ENCODE measurements at places on chromosomes 5 and 9.

- no peak for DNase-seq
Measured at GRCh38 chr5:172450861-172451695, 3.2 kb downstream of the SH3PXD2B start.

DNA sequence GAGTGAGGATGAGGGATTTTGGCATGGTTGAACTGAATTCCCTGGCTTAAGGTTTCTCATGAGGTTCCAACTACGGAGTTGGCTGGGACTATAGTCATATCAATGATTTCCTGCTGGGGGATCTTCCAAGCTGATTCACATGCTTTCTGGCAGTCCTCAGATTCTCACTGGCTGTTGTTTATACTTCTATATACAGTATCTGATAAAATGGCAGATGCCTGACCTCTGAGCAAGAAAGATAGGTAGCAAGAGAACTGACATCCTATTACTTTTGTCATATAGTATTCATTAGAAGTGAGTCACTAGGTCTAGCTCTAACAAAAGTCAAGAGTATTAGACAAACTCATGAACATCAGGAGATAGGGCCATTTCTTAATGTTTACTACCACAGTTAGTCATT, 440.9 kb upstream of the EDIL3 start:
- DNase-seq = no peak

DNA sequence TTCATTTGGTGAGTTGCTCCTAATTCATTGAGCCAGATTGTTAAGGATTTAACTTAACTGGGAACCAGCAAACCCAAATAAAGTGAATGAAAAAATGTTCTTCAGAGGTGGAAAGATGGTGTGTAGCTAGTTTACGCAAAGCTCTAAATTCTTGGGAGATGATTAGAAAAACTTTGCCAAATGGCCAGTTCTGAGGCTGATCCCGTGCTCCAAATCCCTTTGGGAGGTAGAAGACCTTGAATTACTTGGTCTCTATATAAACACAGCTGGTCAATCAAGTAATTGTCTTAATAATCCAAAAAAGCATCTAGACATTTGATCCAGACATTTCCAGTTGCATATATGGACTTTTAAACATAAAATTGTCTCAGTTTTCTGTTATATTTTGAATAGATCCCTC, 11.4 kb downstream of the ACTL7B start:
- no peak for DNase-seq

GRCh38 chr5:111699324-111699723, 57.7 kb downstream of the NREP start:
- DNase-seq = no peak

DNA sequence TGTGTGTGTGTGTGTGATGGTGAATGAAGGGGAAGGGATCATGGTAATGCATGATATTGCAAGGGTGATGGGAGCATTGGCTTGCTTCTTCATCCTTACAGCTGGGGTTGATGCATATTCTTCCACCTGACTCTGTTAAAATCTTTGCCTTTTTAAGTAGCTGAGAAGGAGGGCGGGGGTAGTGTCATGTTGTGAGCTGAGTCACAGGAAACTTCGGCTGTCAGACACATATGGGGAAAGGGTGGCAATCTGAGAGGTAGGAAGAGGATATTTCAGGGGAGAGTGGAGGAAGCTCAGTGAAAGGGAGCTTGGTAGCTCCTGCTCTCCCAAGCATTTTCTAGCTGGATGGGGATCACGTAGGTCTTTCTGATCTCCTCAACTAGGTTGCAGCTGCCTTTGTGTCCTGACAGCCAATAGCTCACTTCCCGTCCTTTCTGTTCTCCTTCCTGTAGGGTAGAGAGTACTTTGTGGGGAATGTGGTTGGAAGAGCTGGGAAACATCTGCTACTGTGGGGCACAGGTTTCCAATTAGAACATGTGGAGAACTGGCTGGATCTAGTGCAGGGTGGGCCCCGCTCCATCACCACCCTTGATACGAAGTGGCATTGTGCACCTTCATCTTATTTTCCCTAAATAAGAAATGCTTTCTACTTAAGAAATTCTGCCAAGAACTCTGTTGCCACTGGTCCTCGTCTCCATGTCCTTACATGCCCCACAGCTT, 18.1 kb upstream of the CLK4 start:
- no peak for DNase-seq

- DNase-seq = no peak
Measured at GRCh38 chr5:180341595-180341994, 11.5 kb downstream of the GFPT2 start.

DNA sequence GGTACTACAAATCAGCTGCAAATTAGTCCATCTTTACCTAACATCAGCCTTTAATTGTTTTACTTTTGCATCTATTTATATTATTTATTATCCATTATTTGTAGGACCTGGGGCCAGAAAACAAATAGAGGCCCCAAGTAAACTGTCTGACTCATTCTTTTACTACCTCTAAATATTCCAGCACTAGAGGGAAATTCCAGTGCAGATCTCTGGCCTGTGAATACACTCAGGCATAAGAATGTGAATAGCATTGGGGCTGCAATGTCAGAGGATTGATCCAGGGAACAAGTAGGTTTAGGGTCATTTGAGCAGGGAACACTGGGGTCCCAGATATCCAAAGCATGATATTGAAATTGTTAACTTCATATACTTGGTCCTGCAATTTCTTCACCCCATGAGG, 176.6 kb upstream of the TYRP1 start:
- DNase-seq = no peak

DNA sequence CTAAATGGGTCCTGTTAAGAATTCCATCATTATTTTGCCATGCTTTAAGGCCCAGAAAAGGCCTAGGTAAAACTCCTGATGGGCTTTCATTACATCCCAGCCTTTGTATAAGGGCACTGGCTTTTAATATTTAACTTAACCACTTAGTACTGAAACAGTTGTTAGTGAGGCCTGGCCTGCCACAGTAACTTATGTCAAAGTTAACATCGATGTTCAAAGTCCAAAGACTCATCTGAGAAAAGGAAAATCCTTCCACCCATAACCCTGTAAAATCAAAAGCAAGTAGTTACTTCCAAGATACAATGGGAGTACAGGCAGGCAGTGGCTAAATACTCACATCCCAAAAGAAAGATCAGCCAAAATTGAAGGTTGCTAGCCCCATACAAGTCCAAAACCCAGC, 15.0 kb upstream of the UGT3A1 start:
- DNase-seq = no peak

DNA sequence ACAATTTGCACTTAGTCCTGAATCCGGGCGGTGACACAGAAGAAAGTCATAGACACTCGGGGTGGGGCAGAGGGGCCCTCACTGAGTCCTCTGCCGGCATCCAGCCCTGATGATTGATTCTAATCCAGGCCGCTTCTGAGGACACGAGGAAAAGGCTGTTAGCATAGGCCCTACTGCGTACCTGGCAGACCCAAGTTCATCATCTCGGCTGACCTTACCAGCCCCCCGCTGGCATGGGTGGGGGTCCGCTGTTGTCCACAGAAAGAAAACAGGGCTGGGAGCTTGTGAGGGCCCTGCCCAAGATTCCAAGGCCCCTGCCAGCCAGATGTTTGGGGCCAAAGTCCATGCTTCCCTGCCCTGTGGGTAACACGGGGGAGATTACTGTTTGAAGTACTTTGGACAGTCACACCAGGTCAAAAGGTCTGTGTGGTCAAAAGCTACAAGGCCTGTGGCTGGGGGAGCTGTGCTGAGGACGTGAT, 24.5 kb downstream of the ERGIC1 start:
- DNase-seq = no peak

- DNase-seq = peak; percentile 81
Measured at GRCh38 chr5:141637767-141638419, 1.1 kb downstream of the RELL2 start.

DNA sequence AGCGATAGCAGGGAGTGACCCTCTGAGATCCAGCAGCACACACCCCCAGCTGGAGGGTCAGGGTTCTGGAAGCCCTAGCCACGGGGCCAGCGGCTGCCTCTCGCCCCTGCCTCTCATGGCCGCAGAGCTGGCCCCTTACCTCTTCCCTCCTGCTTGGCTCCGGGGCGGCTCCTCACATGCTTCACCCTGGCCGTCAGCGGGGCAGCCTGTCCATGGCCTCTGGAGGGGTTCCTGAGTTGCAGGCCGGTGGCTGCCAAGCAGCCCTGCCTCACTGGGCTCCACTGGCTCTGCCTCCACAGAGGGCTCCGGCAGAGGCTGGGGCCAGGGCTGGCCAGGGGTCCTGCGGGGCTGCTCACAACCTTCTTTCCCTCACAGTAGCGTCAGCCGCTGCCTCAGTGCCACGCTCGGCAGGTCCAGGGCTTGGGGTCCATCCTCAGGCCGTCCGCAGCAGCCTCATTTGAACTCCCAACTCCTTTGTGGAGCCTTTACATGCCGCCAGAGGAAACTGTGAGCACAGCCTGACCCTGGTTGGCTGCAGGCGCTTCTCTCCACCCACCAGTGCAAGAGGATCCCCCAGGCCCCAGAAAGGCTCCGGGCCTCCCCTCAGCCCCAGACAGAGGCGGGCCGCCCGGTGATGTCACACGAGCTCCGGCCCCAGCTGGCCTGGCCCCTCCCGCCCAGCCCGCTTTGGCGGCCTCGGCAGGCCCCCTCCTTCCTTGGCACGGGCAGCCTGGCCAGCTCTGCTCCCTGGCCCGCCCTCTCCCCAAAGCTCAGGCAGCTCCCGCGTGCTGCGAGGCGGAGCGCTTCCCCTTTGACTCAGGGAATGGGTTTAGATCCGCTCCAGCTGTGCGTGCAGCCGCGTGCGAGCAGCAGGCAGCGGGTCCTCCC, at the start of gene ANGPTL2:
Gene ANGPTL2 (minus strand): TSS at position 460 of the 888 bp plus-strand sequence. CDS start 13,904 bp downstream, outside the sequence.
- no peak for DNase-seq

DNA sequence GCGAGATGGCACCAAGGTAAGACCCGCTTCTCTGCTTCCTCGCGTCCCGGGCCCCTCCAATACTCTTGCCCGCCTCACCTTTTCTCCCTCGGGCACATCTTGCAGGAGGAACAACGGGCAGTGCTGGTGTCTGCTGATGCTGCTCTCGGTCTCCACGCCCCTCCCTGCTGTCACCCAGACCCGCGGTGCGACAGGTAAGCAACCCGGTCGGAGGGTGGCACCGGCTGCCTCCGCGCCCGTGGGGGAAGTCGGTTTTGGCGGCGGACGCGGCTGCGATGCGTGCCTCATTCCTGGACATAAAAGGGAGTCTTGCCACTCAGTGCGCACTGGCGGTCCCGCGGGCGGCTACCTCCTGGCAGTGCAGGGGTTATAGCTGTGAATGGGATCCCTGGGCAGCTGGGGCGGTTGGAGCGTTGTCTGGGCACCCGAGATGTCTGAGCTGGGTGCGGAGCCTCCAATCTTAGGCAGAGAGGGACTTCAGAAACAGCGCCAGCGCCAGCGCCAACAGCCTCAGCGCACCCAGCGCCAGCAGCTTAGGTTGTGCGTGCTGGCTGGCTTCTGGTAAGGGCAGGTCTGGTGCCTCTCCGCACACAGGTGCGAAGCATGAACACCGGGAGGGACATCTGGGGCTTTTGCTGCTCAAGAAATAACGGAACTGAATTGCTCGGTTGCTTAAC, 488 bp downstream of the COL15A1 start:
- no peak for DNase-seq
